CD4-positive, alpha-beta T cell (primary cell): ENCODE measurements at places on chromosomes 6 and 20.

DNA sequence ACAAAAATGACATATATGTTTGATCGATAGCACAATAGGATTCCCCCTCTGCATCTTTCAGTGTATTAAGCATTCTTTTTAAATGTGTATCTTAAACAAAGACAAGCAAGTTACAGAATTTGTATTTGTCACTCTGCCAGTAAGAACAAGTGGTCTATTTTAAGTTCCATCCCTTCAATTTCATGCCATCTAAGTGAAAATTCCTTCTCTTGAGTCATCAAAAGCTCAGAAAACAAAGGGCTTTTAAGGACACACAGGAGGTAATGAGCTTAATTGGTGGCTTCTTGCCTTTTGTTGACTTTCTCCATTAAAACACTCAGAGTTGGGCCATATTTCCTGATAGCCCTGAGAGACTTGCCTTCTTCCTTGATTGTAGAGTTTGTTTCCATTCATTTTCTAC, 547.8 kb downstream of the TENT5A start:
- no peak for DNase-seq

GRCh38 chr6:160027076-160027475, 58.2 kb downstream of the IGF2R start:
- no peak for DNase-seq

DNA sequence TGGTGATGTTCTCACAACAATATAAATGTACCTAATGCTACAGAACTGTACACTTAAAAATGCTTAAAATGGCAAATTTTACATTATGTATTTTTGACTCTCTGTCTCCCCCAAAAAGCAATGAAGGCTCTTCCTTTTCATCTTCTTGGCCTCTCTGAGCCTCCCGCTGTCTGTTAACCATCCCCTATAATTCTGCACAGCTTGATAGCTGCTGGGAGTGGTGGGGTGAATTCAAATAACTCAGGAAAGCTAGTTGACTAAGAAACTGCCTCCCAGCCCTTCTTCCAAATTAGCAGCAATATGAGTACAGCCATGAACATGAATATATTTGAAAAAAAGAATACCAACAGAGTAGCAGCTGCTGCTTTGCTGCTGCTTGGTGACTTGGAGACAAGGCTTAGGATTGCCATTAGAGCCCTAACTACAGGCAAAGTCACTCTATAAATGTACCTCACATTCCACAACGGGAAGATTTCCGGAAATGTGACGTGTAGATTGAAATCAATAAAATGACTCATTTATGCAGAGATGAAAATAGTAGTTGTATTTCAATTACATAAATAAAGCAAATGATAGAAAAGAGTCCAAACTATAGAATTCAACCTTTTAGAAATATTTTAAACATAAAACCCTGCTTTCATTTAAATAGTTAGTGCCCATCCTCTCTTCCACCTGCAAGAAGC, 200.1 kb upstream of the HEY2 start:
- DNase-seq: no peak

GRCh38 chr6:1840491-1841121, 230.9 kb downstream of the FOXC1 start:
- DNase-seq: no peak

DNA sequence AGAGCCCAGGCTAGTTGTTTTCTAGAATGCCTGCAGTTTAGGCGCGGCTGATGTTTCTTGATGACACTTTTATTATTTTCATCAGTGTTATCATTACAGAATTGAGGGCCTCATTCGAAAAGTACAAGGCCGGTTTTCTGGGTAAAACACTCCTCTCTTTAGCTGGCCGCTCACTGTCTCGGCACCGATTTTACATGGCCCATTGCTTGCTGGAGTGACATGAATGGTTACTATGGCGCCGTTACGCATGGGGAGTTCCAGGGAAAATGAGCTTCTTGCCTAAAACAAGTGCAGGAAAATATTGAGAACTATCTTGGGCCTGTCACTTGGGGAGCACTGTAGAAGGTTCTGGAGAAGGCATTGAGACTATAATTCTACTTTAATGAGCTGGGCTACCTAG, 317.8 kb downstream of the CDH4 start:
- DNase-seq: no peak

DNA sequence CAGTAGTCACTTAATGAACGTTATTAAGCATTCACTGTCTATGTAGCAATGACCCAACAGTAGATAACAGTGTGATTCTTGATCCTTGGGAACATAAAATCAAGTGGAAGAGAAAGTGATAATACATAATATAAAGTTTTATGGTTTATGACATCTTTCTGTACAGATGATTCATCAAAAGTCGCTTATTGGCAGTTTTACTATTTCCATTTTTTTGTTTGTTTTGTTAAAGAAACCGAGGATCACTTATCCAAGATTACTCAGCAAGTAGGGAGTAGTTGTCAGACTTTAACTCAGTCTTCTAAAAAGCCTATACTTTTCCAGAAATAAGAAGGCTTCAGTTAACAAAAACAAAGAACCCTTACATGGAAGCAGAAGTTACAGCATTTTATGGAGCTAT, 260.8 kb downstream of the ZFAND3 start:
- DNase-seq: no peak

DNA sequence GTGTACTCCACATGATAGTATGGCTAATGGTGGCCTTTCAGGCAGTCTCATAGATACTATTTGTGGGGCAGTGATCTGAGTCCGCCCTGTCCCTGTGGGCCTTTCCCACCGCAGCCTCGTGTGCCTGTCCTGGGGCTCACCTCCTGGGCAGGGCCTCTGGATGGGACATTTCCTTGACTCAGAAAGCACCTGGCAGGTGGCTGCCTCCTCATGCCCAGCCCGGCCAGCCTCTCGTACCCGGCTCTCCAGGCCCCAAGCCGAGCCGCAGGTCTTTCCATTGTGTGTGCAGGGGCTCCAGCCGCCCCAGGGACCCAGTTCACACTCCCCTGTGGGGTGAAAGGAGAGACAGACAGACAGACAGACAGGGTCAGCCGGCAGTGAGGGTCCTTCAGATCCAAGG, 38.3 kb downstream of the RSPO4 start:
- no peak for DNase-seq

DNA sequence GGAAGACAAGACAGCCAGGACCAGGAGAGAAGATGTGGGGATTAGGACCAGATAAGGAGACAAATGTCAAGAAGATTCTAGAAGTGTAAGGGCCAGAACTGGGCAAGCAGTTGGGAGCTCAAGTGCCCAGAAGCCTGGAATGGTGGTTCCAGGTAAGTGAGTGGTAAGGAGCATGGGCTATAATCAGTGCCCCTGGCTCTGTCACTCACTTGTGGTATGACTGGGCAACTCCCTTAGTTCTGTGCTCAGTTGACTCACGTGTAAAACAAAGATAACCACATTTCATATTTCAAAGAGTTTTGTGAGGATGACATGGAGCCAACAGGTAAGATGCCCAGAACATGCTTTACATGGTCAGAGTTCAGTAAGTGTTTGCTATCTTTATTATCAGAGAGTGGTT, 11.2 kb downstream of the CCDC167 start:
- DNase-seq: no peak

GRCh38 chr20:8218861-8219260, 86.8 kb downstream of the PLCB1 start:
- no peak for DNase-seq

- no peak for DNase-seq
These were observed 76.9 kb downstream of the PRL start for GRCh38 chr6:22219925-22220324.

DNA sequence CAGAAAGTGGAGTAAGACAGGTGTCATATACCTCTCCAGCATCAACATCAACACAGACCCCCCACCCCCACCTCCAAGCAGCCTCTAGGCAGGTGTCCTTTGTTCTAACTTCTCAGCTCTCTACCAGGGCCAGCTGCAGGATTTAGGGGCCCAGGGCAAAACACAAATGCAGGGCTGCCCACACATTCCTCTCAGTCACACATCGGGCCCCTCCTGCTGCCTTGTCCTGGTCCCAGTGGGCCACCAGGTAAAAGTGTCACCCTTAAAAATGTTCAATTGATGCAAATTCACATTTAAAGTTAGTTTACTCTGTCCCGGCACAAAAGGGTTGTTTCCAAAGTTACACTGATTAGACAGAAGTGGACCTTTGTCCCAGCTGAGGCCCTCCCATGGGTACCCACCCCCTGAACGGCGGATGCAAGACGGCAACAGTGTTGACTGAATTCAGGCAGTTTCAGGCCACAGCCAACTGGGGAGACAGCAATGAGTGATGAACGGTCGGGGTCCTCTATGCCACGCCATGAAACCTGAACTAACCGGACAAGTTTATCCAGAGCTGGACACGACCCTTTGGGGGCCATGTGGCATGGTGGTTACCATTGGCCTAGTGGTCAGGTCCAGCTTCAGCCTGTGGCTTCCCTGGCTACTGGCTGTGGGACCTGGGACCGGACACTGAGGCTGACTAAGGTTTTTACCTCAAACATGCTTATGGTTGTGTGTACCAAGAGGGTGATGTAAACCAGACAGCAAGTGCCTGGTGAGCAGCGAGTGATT, 52.2 kb upstream of the UNC93A start:
- DNase-seq: no peak

- DNase-seq: no peak
These were observed 225.1 kb downstream of the TBX18 start for GRCh38 chr6:84539122-84539856.

GRCh38 chr6:119627908-119628669, 278.5 kb upstream of the MAN1A1 start:
- no peak for DNase-seq

DNA sequence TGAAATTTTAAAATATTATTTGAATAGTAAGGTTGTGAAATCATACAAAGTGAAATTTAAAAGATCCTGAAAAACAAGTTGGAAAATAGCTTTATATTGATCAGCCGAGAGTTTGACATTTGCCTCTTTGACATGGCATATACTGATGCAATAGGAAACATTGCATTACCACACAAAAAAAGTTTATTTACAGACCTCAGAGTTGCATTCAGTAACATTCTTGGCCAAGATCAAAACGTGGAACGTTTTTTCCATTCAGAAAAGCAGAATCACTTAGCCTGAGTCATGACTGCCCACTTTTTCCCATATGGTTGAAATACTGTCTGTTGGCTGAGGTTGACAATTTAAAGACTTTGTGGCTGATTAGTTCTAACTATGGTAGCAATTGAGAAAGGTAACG, 55.1 kb upstream of the BACH2 start:
- DNase-seq: no peak

- no peak for DNase-seq
These were observed 260.6 kb downstream of the ERMARD start for GRCh38 chr6:170012037-170012330.

DNA sequence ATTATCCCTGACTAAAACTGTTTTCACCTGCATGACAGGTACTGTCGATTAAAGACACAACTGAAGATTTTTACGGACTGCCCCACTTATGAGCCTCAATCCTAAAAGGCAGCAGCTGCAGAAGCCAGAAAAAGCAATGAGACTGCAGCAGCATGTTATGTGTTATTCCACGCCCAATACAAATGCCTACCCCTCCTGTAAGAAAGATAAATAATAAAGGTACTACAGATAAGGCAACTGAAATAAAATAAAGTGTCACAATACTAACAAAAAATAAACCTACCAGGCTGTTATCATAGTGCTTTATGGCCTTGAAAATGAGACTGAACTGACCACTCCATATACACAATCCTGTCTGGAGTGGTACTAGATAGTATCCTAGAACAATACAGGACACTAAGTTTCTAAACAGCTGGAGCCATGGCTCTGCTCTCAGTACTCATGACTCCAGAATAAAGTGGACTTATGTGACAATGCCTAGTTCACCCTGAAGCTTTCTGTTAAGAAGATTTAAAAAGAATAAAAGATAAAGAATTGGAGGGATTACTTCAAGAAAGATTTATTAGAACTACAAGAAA, 9.5 kb downstream of the BCLAF1 start:
- DNase-seq: no peak

DNA sequence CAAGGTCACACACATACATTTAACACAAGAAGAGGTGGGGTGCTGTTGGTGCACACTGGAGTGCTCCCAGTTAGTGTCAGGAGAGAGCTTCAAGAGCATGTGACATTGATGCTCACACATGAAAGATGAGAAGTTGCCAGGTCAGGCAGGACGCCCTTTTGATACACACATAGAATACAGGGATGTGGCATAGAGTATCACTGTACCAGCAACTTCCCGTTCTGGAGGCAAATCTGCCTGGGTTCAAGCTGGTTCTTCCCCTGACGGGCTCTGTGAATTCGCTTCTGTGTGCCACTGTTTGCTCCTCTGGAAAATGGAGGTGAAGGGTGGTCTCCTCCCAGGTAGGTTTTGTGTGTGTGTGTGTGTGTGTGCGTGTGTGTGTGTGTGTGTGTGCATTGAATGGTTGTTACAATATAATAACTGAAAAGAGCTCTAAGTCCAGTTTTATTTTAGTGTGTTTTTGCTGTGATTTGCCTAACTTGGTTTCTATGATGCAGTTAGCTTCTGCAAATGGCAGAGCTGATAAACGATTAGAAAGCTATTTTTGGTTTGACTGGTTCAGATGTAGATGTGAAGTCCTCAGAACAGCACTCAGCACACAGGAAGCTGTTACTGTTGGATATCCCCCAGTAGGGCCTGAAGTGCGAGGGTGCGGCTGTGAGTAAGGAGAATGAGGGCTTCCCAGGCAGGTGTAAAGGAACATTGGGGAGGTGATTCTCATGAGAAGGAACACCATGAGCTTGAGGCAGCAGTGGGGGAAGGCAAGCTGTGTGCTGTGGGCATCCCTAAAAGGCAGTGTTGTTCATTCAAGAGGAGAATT, 53.4 kb downstream of the HIVEP1 start:
- DNase-seq: no peak

GRCh38 chr6:52489881-52490280, 69.7 kb downstream of the EFHC1 start:
- DNase-seq: no peak

- no peak for DNase-seq
These were observed 1.2 kb downstream of the FOXO3 start for GRCh38 chr6:108561742-108562502.

- no peak for DNase-seq
These were observed 170.4 kb downstream of the PHF3 start for GRCh38 chr6:63805808-63806572.

- no peak for DNase-seq
These were observed 187.2 kb downstream of the FOXC1 start for GRCh38 chr6:1796706-1797529.

- DNase-seq: no peak
These were observed 90.4 kb downstream of the TNFAIP3 start for GRCh38 chr6:137957471-137957870.

- no peak for DNase-seq
These were observed 242.4 kb upstream of the STXBP5 start for GRCh38 chr6:146961831-146962230.

GRCh38 chr20:11912013-11912658, 5.6 kb upstream of the BTBD3 start:
- DNase-seq: no peak

DNA sequence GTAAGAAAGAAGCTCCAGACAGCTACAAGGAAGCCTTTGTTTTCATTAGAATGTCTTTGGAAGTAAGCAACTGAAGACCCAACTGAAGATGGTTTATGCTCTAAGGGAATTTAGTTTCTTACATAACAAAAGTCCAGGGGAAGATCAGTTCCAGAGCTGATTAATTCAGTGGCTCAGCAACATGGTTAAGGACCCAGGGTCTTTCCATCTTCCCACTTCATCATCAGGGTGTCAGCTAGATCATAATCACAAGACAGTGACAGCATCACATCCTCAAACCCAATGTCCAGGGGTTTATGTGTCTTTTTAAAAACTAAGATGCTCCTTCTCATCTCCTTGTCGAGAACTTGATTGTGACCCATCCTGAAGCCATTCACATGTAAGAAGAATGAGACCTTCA, 119.7 kb upstream of the PRDM1 start:
- DNase-seq: no peak
